ENCODE measurements at places on chromosomes 6 and 20.

DNA sequence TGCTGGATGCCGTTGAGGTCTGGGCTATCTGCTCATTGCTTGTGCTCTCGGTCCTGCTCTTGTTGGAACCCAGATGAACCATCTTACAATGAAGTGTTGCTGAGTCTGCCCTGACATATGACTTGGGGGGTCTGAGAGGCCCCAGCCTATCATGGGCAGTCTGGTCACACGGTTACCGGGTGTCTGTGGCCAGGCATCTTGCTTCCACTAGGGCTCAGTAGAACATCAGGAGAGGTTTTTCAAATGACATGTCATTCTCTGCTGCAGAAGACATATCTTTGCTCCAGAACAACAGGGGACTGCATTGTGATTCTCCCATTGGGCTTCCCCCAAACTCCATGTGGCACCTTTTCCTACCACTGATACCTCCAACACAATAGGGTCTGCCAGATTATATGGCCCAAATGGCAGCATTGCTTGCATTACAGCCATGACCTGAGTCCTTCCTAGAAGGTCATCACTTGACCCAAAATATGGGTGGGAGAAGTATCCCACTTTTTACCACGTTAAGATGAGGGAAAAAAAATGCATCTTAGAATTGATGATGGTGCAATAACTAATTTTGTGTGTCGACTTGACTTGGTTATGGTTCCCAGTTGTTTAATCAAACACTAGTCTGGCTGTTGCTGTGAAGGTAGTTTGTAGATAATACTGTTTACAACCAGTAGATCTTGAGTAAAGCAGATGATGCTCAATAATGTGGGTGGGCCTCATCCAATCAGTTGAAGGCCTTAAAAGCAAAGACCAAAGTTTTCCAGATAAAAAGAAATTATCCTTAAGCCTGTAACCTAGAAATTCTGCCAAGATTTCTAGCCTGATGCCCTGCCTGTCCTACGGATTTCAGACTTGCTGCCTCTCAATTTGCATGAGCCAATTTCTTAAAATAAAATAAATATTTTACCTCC is 241.0 kb downstream of the QKI start:
- no peak for DNase-seq

GRCh38 chr20:24147961-24148360 is 159.4 kb upstream of the GGTLC1 start:
- DNase-seq: no peak

DNA sequence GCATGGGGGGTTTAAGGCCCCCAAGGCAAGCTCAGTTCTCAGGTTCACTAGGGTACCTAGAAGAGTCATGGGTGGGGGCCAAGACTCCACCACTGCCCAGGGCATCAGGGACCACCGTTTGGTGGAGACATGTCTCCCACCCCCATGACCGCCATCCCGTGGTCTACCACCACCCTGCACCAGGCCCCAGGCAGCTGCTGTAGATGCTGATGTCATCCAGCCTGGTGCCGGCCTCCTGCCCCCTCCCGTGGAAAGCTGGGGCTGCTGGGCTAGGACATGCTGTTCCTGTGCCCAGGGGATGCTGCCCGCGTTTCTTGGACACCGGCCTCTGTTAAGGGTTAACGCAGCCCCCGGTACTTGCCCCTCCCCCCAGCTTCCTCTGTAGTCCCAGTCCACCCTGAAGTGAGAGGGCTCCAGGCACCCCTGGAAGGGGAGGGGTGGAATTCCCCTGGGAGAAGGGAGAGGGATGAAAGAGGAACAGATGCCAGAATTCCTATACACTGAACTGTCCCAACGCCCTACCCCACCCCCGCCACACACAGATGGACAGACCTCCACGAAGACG is 587 bp downstream of the IP6K3 start:
- DNase-seq: no peak

DNA sequence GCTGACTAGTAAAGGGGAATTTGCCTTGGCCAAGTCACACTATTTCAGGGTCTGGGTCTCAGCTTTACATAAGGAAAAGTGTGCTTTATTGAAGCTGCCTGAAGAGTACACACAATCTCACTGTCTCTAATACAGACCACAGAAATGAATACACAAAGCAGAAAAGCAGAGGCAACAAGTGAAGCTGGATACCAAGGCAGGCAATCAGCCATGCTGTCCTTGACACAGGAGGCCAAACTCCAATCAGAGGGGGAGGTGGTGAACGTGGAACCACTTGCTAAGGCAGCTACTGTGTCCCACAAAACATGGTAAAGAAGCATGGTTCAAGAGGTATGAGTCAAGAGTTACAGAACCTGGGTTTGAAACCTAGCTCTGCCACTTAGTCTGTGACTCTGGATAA is 21.8 kb upstream of the CCND3 start:
- no peak for DNase-seq

- DNase-seq: no peak
Measured at GRCh38 chr6:15512721-15513120, 150.1 kb downstream of the DTNBP1 start.

DNA sequence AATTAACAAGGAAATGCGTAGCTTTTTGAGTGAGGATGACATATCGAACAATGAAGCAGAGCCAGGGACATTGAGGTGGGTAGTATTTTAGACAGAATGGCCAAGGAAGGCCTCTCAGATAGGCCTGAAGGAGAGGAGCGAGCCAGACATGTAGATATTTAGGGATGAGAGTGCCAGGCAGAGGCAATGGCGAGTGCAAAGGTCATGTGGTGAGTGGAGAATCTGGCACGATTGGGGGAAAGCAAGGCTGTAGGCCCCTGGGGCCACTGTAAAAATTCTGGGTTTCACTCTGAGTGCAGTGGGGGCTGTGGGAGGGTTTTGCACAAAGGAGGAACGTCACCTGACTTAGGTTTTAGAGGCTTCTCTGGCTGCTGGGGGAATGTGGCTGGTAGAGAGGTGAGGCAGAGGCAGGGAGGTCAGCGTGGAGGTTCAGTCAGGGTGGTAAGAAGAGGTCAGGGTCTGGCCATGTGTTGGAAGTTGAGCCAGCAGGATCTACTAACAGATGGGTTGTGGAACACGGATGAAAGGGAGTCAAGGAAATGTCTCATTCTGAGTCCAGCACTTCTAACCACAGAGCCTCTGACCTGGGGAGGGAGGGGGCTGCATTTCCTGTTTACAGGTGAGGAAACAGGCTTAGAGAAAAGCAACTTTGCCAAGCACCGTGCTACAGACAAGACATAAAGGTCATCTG is 11.3 kb downstream of the SIRPA start:
- DNase-seq: no peak

GRCh38 chr6:106827081-106827480 is 147.4 kb downstream of the CD24 start:
- DNase-seq: no peak

DNA sequence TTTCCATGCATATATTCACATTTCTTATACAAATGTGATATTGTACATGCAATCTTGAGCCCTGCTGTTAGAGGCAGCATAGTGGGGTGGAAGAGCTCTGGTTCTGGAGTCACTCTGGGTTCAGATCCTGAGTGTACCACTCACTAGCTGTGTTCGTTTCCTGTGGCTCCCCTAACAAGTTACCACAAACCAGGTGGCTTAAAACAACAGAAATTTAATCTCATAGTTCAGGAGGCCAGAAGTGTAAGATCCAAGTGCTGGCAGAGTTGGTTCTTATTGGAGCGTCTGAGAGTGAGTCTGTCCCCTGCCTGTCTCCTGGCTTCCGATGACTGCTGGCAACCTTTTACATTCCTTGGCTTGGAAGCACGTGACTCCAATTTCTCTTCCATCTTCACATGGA is 115.6 kb downstream of the MAP3K7 start:
- DNase-seq: no peak

DNA sequence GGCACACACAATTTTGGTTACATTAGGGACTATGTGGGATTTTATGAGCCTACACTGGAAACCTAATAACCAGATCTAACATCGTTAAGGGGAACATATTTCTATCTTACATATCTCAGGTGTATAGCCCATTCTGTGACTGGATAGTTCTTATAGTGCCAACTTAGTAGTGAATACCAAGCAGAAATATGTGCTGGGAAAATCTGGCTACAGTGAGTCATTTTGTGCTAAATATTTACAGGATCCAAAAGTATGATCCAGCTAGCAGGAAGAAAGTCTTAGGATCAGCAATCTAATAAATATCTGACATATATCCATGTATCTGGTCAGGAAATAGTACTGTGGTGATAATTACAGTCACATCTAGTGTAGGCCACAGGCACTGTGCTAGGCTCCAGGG is 94.6 kb upstream of the INSM1 start:
- no peak for DNase-seq

DNA sequence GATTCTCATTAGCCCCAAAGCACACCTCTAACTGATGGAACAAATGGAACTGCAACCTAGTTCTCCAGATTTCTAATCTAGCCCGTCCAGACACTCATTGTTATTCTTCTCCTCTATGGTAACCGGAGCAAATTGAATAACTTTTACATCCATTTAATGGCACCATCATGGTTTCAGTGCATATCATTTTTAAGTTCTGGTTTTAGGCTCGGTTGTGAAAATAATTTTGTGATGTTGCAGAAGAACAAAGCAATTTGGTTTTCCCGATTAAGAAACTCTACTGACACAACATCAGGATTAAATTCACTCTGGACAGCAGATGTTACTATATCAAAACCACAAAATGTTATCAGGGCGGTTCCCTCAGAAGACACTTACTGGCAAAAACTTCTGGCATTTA is 42.5 kb upstream of the HBS1L start:
- DNase-seq: no peak

DNA sequence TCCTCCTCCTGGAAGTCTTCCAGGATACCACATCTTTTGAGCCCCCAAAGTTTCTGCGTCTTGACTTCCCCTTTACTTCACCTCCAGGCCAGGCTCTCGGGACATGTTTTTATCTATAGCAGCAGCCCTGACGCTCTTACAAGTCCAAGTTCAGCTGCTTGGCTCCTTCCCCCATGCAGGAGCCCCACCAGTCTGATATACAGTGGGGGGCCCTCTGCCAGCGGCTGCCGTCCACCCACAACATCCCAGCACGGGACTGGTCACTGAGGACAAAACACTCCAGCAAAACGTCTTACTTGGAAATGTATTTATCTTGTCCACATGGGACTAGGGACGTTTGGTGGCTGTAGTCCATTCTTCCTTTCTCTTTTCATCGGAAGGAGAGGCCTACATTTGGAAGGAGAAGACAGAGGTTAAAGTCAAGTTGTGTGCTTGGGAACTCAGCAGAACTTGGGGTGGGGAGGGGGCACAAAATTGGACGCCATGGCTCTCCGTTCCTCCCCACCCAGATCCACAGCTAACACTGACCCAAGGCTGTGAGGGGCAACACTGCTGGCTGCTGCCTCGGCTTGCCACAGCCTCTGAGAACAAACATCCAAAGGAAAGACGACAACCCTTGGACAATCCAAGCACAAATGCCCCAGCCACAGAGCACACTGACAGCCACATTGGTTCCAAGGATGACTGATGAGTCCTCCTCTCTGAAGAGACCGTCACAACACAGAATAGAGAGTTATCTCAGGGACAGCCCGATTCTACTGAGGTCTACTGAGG is 79.2 kb downstream of the PRND start:
- no peak for DNase-seq

DNA sequence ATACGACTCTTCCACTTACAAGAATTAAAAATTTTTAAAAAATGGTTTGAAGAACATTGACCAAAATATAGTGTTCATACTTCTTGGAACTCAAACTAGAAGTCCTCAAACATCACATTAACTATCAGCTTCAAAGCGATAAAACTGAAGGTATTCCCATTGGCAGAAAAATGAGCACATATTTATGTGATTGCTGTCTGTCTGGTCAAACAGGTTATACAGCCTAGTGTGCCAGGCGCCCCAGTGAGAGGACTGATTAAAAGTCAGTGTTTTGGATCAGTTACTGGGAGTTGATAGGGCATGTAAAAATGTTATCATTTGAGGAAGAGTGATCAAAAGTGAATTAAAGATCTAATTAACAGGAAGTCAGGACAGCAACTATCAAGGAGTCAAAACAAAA is 738.8 kb downstream of the HDGFL1 start:
- DNase-seq: no peak

DNA sequence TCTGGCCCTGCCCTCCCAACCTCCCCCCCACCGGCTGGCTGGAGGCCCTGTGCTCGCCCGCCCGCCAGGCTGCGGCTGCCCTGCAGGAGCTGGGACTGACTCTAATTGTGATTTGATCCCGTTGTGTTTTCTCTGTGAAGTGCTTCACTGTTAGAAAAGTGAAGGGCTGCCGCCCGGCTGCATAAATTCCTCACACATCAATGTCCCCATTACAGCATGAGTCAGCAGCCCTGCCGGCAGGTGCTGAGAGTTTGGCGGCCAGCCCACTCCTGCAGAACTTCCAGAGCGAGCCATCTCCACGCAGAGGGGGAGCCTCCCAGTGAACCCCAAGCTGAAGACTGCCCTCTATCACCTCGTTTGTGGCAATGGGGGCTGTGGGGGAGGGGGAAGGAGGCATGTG is 137.9 kb downstream of the DLL1 start:
- no peak for DNase-seq

DNA sequence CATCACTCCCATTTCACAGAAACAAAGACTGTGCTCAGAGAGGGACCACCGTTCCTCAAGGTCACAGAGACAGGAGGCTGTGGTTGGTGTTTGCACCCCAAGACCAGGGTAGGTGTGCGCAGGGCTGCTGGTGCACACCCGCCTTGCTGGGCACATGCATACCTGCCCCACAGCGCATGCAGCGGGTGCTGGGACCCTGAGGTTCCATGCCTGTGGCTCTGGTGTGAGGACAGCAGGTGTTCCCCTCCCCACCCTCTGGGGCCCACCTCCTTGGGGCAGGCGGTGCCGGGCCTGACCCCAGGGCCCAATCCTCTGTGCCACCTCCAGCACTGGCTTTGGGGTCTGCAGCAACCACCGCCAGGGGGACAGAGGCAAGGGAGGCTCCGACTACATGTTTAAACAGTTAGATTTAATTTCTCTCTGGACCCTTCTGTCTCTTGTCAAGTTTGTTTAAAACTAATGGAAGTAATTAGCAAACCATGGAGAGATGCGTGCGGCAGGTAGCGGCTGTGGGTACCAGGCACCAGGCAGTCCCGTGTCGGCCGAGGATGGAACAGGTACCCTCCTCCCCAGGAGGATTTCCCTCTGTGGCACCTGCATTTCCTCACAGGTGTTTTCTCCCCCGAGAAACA is 327.8 kb downstream of the TAF4 start:
- DNase-seq: no peak

DNA sequence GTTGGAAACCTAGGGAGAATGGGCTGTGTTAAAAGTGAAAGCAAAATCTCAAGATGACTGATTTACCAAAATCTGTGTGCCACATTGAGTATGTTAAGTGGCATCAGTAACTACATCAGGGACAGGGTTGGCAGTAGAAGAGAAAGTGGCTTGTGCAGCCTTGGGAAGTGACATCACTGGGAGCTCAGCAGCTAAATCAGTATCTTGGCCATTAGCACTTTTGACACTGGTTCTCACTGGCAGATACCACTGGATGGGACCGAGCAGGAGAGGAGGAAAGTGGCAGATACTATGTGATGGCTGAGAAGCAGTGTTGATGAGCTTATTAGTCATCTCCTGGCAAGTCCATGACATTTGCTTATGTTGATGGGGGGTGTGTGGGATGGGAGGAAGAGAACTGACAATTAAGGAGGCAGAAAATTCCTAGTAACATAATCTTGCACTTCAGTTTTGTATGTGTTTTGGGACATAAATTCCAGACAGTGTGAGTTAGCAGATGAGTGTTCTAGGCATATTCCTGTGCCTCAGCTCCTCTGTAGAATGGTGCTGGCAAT is 322.2 kb downstream of the SOX4 start:
- DNase-seq: no peak

GRCh38 chr6:166204852-166205650 is 37.4 kb upstream of the TBXT start:
- DNase-seq: no peak

Measured in HuH-7 (cell line).